GM23248 (cell line): ENCODE measurements at places on chromosomes 2 and 18. TPM values are rescaled to one million over a fixed set of nuclear protein-coding genes. Genes with fewer than 3 reads are reported as not detected.

Gene EIF2AK3
- 15.5 and 15.9 TPM in 2 replicates for total RNA-seq

Gene ESPNL
- 1.4 and 1.5 TPM in 2 replicates for total RNA-seq

Gene M1AP
- total RNA-seq: 0.25 and 1.5 TPM in 2 replicates

Gene SERPINB12
- not detected in 2 replicates for total RNA-seq

Gene OXER1
- total RNA-seq: not detected in 2 replicates

- peak; percentile 11 for DNase-seq
- no peaks in the 10 kb centered on the region for H3K36me3 ChIP-seq
- no peak overlapping the region for H3K27ac ChIP-seq
- no peaks in the 10 kb centered on the region for H3K27me3 ChIP-seq
Measured at GRCh38 chr2:16972276-16972675, 306.6 kb upstream of the CYRIA start.

DNA sequence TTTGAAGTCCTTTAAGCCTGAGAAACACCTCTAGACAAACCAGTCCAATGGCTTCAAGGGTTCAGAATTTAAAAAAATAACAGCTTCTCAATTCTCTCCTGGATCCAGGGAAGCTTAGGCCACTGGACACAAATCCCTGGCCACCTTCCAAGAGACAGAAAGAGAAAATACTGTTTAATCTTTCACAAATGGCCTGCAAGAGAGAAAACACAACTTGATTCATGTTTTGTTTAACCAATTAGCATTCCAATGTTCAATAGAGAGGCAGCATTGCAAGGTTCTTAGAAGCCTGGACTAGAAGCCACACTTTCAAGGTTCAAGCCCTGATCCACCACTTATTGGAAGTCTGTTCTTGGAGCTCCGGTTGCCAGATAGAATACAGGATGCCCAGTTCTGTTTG, 109.0 kb upstream of the PARD3B start:
- H3K4me1 ChIP-seq: peaks cover 1% of the 10 kb centered on the region
- no peak for DNase-seq
- no peak overlapping the region for H3K27ac ChIP-seq
- no peaks in the 10 kb centered on the region for H3K36me3 ChIP-seq

- no peak overlapping the region for H3K27ac ChIP-seq
- H3K27me3 ChIP-seq: no peaks in the 10 kb centered on the region
- no peaks in the 10 kb centered on the region for H3K36me3 ChIP-seq
- H3K4me1 ChIP-seq: no peaks in the 10 kb centered on the region
- no peak overlapping the region for H3K4me3 ChIP-seq
- DNase-seq: no peak
Measured at GRCh38 chr18:69205925-69206324, 194.8 kb upstream of the DOK6 start.

Gene AQP12B
- total RNA-seq: not detected in 2 replicates

- H3K27me3 ChIP-seq: no peaks in the 10 kb centered on the region
- no peak for DNase-seq
- H3K36me3 ChIP-seq: no peaks in the 10 kb centered on the region
- peaks cover 15% of the 10 kb centered on the region for H3K4me1 ChIP-seq
Measured at GRCh38 chr2:45612285-45612684, 1.2 kb upstream of the SRBD1 start.

Gene THSD7B
- not detected in 2 replicates for total RNA-seq

DNA sequence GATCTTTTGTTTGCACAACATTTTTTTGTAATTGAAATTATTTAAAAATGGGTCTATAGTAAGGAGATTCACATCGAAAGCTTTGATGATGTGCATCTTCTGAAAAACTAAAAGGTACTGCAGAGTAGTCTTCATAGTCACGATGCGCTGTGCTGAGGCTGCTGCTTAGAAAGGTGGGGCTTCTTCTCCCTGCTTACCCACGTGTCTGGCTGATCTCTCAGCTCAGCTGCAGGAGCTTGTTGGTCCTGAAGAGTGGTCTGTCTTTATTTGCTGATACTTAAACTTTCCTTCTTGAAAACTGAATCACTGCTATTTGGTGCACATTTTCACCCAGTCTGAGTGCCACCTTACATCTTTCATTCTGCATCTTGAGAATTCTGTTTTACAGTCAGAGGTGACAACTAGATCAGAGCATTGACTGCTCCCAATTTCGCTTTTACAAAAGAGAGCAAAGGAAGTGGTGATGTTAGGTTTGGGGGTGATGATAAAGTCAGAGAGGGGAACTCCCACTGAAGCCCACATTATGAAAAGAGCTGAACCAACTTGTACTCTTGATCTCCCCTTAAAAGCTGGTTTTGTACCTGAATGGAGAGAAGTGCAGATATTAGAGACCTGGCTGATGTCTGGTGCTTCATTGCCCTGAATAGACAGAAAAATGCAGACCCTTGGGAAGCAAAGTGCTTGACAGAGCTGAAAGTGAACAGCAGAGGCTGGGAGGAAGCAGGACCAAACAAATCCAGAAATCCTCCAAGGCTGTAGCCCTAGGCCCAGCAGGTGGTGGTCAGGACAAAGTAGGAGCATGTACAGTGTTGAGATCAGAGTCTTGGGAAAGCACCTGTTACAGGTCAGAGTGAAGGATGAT, 984.5 kb downstream of the TSN start:
- no peak overlapping the region for H3K4me3 ChIP-seq
- no peaks in the 10 kb centered on the region for H3K27me3 ChIP-seq
- H3K4me1 ChIP-seq: peaks cover 4% of the 10 kb centered on the region; the same call in 1 of the 2 replicates
- DNase-seq: no peak
- no peak overlapping the region for H3K27ac ChIP-seq
- H3K36me3 ChIP-seq: no peaks in the 10 kb centered on the region

DNA sequence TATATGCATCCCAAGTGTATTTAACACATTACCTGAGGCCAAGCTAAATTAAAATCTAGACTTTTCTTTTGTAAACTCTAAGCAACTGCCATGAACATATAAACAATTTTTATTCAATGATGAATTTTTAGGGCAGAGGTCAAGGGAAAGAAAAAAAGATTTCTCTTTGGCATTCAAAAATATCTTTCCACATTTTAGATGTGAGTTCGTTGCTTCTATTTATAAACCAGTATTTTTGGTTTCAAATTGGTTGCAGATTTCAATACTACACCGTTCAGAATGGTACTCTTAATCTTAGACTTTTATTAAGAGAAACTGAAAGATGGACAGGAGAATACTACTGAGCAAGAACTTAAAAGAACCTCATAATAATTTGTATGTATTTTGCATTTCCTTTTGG, 293.6 kb upstream of the CCDC68 start:
- H3K27me3 ChIP-seq: no peaks in the 10 kb centered on the region
- H3K36me3 ChIP-seq: peaks cover 22% of the 10 kb centered on the region
- H3K4me1 ChIP-seq: peaks cover 51% of the 10 kb centered on the region

DNA sequence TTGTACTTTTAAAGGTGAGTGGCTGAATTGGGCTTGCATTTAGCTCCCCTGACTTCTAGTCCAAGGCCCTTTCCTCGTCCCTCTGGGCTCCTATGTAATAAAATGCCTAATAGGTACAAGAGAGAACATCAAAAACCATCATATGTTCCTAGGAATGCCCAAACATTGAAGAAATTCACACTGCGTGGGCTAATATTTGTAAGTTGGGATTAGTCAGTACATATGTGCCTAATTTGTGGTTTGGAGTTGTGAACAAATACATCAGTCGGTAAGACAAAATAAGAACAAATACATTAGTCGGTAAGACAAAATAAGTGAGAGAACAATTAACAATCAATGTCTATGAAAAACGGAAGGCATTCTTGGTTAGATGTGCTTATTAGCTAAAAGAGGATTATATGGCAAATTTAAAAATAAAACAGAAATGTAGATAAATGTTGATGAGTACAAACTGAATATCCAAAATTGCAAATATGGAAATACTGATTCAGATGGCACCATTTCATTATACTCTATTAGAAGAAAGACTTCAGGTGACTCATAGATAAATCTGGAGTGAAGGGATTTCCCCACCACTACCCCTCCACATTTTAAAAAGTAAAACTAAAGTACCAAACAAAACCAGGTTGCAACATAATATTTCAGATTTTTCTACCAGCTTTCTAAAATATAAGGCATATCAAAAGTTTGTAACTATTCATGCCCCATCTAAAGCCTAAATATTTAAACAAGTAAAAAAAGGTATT, 325.4 kb downstream of the ZEB2 start:
- no peak overlapping the region for H3K27ac ChIP-seq
- peak; percentile 60 for DNase-seq
- no peak overlapping the region for H3K4me3 ChIP-seq
- no peaks in the 10 kb centered on the region for H3K36me3 ChIP-seq
- H3K4me1 ChIP-seq: peaks cover 13% of the 10 kb centered on the region
- H3K27me3 ChIP-seq: no peaks in the 10 kb centered on the region

- no peak overlapping the region for H3K27ac ChIP-seq
- no peak overlapping the region for H3K4me3 ChIP-seq
- no peaks in the 10 kb centered on the region for H3K4me1 ChIP-seq
- no peak for DNase-seq
- peaks cover 96% of the 10 kb centered on the region for H3K27me3 ChIP-seq
- H3K36me3 ChIP-seq: no peaks in the 10 kb centered on the region
Measured at GRCh38 chr2:104846786-104847585, 6.9 kb upstream of the POU3F3 start.

GRCh38 chr2:62554440-62554839, 48.4 kb upstream of the TMEM17 start:
- H3K4me1 ChIP-seq: 0 out of 2 replicates have a peak, but pooled peaks cover 6% of the 10 kb centered on the region
- H3K27ac ChIP-seq: no peak overlapping the region
- no peak overlapping the region for H3K4me3 ChIP-seq
- DNase-seq: no peak
- no peaks in the 10 kb centered on the region for H3K36me3 ChIP-seq

- no peak overlapping the region for H3K27ac ChIP-seq
- H3K36me3 ChIP-seq: no peaks in the 10 kb centered on the region
- no peaks in the 10 kb centered on the region for H3K4me1 ChIP-seq
- H3K4me3 ChIP-seq: no peak overlapping the region
Measured at GRCh38 chr2:134663451-134664450, 55.0 kb downstream of the TMEM163 start.

- no peaks in the 10 kb centered on the region for H3K27me3 ChIP-seq
- no peaks in the 10 kb centered on the region for H3K36me3 ChIP-seq
- no peak for DNase-seq
- no peaks in the 10 kb centered on the region for H3K4me1 ChIP-seq
Measured at GRCh38 chr2:104040771-104041170, 813.1 kb upstream of the POU3F3 start.

Gene TUBA3E
- not detected in 2 replicates for total RNA-seq

GRCh38 chr2:176817061-176817565, 395.5 kb upstream of the HNRNPA3 start:
- no peak overlapping the region for H3K27ac ChIP-seq
- no peak overlapping the region for H3K4me3 ChIP-seq
- DNase-seq: peak; percentile 24
- H3K36me3 ChIP-seq: no peaks in the 10 kb centered on the region
- H3K27me3 ChIP-seq: no peaks in the 10 kb centered on the region

- no peak for DNase-seq
- no peaks in the 10 kb centered on the region for H3K4me1 ChIP-seq
- no peak overlapping the region for H3K4me3 ChIP-seq
- H3K27ac ChIP-seq: no peak overlapping the region
- no peaks in the 10 kb centered on the region for H3K27me3 ChIP-seq
Measured at GRCh38 chr2:1997409-1997808, 253.1 kb upstream of the PXDN start.

GRCh38 chr2:186713691-186714090, 19.8 kb downstream of the FAM171B start:
- no peak overlapping the region for H3K27ac ChIP-seq
- H3K4me1 ChIP-seq: 0 out of 2 replicates have a peak, but pooled peaks cover 6% of the 10 kb centered on the region
- H3K27me3 ChIP-seq: no peaks in the 10 kb centered on the region
- DNase-seq: no peak
- H3K4me3 ChIP-seq: no peak overlapping the region

Gene MAIP1
- 7.2 and 15.5 TPM in 2 replicates for total RNA-seq

- H3K4me1 ChIP-seq: peaks cover 8% of the 10 kb centered on the region; the same call in 1 of the 2 replicates
- no peak overlapping the region for H3K27ac ChIP-seq
- H3K4me3 ChIP-seq: no peak overlapping the region
- DNase-seq: no peak
- no peaks in the 10 kb centered on the region for H3K27me3 ChIP-seq
Measured at GRCh38 chr2:25493207-25493606, 151.5 kb upstream of the DNMT3A start.

- no peak overlapping the region for H3K27ac ChIP-seq
- H3K36me3 ChIP-seq: no peaks in the 10 kb centered on the region
Measured at GRCh38 chr2:147689220-147689909, 155.5 kb upstream of the ACVR2A start.

- H3K27me3 ChIP-seq: no peaks in the 10 kb centered on the region
- no peaks in the 10 kb centered on the region for H3K36me3 ChIP-seq
- H3K4me1 ChIP-seq: peaks cover 14% of the 10 kb centered on the region
- H3K27ac ChIP-seq: no peak overlapping the region
Measured at GRCh38 chr2:174003720-174004695, 38.8 kb upstream of the SP3 start.

- no peak overlapping the region for H3K27ac ChIP-seq
- H3K4me1 ChIP-seq: 0 out of 2 replicates have a peak, but pooled peaks cover 7% of the 10 kb centered on the region
- no peaks in the 10 kb centered on the region for H3K36me3 ChIP-seq
- no peak for DNase-seq
Measured at GRCh38 chr2:75253526-75253925, 54.2 kb upstream of the TACR1 start.

DNA sequence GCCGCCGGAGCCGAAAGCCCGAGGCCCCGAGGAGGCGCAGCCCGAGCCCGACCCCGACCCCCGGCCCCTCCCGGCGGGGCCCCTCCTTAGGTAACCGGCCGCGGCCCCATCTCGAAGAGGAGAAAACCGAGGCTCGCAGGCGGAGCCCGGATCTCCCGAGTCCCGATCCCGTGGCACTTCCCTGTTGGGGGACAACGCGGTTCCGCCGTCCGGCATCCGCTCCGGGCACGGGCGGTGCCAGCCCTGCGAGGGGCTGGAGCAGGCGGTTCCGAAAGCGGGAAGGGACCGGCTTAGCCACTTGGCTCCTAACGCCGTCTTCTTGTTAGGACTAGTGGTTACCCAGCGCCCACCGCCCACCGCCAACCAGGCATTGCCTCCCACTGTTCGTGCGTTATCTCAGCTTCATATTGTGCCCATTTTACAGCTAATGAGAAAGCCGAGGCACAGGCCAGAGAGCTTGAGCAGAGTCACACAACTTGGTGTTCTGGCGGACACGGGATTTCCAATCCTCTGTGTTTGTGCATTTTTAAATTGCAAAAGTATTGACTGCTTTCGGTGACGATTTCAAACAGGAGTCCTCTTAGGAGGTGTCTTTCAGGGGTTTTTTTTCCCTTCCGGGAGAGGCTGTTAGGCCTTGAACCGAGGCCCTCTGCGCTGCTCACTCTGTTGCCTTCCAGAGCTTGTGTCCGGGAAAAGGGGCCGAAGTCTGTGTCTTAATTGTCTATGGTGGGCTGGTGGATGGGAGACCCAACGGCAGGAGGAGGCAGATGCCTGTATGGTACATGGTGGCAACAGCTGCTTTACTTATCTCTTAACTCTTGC, 562 bp downstream of the CENPA start:
- DNase-seq: peak; percentile 53
- H3K27me3 ChIP-seq: no peaks in the 10 kb centered on the region
- H3K4me1 ChIP-seq: 0 out of 2 replicates have a peak, but pooled peaks cover 3% of the 10 kb centered on the region
- H3K36me3 ChIP-seq: peaks cover 3% of the 10 kb centered on the region; the same call in 1 of the 2 replicates

GRCh38 chr2:66576561-66577320, 141.8 kb downstream of the MEIS1 start:
- peaks cover 17% of the 10 kb centered on the region for H3K27me3 ChIP-seq
- peaks cover 8% of the 10 kb centered on the region; the same call in 1 of the 2 replicates for H3K36me3 ChIP-seq
- peak overlapping the region; percentile 89 for H3K4me3 ChIP-seq
- H3K27ac ChIP-seq: no peak overlapping the region

Gene ADRA2B
- total RNA-seq: not detected in 2 replicates

Gene SFT2D3
- 5.7 and 9.4 TPM in 2 replicates for total RNA-seq

- H3K36me3 ChIP-seq: no peaks in the 10 kb centered on the region
- H3K4me3 ChIP-seq: no peak overlapping the region
- no peak overlapping the region for H3K27ac ChIP-seq
- no peak for DNase-seq
- H3K4me1 ChIP-seq: no peaks in the 10 kb centered on the region
Measured at GRCh38 chr18:57947117-57947516, 96.9 kb upstream of the NEDD4L start.
